ENCODE measurements at places on chromosomes 5 and 9.
A peak's percentile ranks its signal among the peaks of the same experiment; 100 is the strongest.

DNA sequence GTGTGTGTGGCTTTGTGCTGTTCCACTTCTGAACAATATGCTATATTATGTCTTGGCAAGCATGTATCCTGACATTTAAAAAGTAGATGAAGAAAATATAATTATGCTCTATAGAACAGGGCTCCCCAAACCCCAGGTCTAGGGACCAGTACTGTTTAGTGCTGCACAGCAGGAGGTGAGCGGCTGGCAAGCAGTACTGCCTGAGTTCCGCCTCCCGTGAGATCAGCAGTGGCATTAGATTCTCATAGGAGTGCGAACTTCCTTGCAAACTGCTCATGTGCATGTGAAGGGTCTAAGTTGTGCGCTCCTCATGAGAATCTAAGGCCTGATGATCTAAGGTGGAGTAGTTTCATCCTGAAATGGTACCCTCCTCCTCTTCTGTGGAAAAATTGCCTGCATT, 979.1 kb upstream of the CTNND2 start:
- DNase-seq = no peak

GRCh38 chr5:62717301-62717933, 138.8 kb downstream of the LRRC70 start:
- DNase-seq = no peak

- no peak for DNase-seq
Measured at GRCh38 chr5:53790026-53790425, 229.6 kb downstream of the NDUFS4 start.

GRCh38 chr5:173714551-173715428, 98.3 kb upstream of the BOD1 start:
- DNase-seq = peak; percentile 95

DNA sequence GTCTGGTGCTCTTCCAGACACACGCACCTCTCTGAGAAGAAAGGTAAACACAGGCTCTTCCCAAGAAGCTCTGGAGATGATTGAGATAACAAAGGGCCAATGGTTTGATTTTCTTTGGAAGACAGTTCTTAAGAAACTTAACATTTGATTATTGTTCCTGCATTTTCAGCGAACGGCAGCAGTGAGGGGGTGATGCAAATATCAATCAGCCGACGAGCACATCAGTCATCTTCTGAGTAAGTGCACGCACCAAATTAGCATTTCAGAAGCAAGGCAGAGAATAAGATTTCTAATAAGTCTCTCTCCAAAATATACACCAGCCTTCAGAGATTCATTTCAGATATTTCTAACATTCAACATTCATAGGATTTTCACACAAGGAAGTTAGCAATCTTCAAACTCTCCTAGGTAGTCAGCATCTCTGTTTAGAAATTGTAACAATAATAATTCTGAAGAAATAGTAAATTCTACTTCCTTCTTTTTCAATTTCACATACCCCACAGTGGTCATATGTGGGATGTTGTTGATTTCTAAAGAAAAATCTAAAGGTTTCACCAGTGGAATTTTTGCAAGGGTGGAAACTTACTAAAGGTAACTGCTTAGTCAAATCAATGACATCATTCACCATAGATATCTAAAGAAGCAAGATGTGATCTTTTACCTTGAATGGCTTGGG, 250.3 kb downstream of the SEC61B start:
- peak; percentile 61 for DNase-seq

DNA sequence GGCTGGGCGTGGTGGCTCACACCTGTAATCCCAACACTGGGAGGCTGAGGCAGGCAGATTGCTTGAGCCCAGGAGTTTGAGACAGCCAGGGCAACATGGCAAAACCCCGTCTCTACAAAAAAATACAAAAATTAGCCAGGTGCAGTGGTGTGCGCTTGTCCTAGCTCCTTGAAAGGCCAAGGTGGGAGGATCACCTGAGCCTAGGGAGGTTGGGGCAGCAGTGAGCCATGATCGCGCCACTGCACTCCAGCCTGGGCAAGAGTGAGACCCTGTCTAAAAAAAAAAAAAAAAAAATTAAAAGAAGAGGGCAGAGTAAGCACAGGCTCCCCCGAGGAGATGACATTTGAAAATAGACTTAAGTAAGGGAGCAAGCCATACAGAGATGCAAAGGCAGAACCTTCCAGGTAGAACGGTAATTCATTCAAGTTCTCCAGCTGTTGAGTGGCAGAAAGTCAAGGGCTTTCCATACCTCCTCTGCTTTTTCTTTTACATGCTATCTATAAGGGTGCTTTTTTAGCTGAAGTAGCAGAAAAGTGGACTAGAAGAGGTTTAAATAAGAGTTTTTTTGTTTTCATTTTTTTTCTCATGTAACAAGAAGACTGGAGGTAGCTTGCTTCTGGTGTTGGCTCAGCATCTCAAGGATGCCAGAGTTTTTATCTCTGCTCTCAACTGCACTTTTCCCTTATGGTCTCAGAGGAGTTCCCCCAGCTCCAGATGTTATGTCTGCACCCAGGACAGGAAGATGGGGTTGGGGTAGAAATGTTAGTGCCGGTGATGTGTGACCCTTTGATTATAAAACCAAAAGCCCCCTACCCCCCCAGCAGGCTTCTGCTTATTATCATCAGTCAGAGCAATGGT, 40.8 kb downstream of the ERGIC1 start:
- no peak for DNase-seq

DNA sequence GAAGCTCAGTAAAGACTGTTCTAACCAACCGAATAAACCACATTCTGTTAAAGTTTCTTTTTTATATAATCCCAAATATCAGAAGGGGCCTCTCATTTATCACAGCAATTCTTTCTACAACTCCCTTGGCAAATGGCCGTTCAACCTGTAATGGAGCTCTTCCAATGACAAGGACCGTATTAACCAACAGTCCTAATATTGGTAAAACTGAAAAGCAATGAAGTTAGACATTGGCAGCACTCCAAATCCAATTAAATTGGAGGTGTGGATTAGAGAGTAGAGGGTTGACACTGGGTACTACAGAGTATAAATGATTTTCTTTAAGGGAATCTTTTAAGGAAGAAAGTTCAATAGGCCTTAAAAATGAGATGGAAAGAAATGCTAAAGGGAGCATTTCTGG, 842 bp downstream of the TMED7 start:
- DNase-seq = peak; percentile 11

- no peak for DNase-seq
Measured at GRCh38 chr5:113114559-113114958, 138.0 kb downstream of the DCP2 start.

DNA sequence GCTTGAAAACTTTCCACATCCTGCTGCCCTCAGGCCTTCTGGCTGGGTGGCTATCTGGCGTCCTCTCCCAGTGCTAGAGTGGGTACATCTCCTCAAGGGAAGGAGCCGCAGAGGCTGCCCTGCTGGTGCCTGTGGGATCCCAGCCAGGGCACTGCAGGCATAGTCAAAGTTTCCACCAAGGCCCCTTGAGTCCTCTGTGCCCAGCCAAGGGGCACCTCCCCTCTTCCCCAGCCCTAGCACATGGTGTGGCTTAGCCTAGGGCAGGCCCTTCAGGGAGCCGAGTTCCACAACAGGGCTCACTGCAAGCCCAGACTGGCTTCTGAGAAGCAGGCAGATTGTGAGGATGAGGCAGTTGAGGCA, 103.2 kb downstream of the RGS3 start:
- DNase-seq = no peak

DNA sequence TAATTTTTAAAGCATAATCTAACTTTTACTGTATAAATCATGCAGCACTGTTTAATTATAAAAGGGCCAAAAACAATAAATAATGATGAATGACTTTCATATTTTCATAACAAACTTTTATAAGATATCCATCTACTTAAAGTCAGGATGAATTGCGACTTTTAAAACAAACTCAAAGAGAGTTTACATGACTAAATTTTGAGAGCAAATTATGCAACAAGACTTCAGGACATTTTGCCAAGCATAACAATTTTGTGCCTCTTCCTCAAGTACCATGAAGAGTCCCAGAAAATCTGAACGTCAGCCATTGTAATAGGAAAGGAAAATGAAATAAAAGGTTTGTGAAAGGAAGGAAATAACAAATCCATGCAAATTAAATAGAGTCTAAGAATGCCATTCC, 24.4 kb downstream of the ERAP1 start:
- no peak for DNase-seq

DNA sequence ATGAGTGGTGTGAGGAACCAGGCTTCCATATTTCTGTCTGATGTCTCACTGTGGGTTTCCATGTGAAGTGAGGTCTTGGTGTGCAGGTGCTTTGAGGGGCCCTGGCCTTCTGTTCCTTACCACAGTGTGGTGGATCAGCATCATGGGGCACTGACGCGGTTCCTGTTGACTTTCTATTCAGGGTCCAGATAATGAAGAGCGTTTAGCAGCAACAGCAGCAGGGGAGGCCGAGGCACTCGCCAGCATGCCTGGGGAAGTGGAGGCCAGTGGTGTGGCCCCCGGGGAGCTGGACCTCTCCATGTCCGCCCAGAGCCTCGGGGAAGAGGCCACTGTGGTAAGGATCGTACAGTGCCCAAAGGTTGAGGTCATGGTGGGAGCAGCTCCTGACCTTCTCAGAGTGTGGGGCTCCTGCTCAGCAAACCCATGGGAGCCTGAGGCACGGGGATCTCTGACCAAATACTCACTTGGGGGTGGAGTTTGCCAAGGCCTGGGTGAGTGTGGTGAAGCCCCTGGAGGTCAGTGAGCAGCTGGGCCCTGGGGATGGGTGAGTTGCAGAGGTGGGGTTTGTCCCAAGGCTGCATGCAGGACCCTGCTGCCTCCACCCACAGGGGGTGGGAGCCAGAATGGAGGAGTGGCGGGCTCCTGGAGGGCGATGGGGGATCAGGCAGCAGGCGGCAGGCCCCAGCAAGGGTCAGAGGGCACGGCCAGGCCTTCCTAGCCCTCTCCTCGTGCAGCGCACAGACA, 61.2 kb downstream of the COL15A1 start:
- no peak for DNase-seq

DNA sequence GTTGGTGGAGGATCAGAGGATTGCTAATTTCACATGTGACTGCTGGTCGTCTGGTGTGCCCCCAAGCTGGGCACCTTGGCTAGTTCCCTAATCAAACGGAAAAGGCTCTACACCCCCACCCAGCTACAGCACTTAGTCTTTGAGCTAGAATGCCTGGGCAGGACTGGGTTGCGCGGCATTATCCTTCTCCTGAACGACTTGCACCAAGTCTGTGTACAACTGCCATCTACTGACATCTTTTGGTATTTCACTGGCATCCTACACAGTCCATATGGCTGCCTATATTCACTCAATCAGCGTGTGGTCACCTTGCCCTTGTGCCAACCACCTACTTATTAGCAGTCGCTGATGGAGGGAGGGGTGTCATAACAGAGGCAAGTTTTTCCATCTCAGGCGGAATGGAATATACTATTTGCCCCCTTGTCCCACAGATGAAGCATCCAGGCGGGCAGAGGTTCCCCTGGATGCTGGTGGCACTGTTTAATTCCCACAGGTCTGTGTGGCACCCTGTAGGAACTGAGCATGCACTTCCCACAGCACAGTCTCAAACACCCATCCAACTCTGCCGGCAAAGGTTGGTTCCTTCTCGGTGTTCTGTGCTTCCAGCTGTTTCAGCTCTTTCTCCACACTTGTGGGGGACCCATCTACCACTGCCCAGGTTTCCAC, 150.1 kb downstream of the OSTF1 start:
- DNase-seq = peak; percentile 54

DNA sequence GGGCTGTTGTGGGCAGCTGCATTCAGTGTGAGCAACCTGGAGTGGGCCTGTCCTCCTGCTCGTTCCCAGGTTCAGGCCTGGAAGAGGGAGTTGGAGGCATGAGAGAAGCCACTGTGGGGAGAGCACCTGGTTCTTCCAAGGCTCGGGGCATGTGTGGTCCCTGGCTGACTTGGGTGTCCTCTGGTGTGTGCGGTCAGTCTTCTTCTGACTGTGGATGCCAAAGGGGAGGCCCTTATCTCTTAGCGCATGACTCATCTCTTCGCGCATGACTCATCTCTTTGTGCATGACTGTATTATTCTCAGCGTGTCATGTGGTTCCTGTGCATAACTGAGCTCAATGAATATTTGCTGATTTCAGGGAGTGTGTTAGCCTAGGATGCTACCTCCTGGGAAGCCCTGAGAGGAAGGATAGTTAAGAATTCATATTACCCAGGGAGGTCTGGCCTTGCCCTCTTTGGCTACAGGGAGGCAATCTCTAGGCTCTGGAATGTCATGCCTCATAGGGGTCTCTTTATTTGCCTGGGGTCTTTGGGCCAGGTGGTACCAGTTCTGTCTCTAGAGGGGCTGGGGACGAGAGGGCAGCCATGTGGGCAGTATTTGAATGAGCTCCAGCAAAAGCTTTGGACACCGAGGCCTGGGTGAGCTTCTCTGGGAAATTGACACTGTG, 188.7 kb downstream of the HSPA4 start:
- peak; percentile 89 for DNase-seq

DNA sequence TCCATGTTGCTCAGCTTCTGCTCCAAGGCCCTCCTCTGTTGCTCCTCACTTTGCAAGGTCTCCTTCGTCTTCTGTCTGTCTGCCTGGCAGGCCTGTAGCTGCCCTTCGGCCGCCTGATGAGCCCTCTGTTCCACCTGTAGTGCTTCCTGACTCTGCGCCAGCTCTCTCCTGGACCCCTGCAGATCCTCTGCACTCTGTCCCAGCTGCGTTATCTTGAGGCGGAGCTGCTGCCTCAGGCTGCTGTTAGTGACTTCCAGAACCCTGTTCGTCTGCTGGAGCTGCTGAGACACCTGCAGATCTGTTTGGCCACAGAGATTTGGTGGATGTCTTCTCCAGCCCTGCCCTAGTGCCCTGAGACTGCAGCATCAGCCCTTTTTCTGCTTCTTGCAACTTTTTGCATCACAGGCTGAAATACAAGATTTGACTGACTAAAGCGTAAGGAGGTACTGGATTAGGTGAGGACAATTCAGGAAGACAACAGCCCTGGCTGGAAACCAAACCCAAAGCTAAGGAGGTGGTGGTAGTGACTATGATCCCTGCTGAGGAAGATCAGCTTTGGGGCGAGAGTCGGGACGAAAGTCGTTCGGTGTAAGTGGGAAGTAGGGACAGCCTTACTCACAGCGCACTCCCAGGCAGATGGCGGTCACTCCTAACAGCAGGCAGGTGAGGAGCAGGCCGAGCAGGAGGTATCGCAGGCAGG, 2.1 kb downstream of the CD72 start:
- DNase-seq = no peak

GRCh38 chr5:154038261-154038706, 426 bp downstream of the FAM114A2 start:
- DNase-seq = peak; percentile 41

DNA sequence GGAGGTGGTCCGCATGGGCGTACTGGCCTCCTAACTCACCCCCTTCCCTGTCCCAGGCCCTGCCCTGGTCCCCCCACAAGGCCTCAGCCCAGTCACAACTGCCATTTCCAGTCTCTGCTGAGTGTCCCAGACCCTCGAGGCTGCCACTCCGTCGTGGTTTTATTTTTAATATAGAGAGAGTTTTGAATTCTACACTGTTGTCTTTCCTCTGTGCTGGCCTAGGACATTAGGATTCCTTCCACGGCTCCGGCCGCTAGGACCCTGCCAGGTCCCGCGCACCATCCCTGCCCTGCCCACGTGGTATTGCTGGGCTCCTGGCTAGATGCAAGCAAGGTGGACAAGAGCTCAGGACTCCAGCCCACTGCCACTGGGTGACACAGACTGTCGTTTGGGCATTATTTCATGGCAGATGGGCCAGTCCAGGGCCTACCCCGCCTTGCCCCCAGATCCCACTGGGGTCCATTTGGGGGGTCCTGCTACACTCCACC, 53.3 kb downstream of the SAR1B start:
- DNase-seq = no peak
